ENCODE measurements at places on chromosomes 4 and X.

GRCh38 chr4:45324455-45325417 is 598.4 kb upstream of the GNPDA2 start:
- DNase-seq, result no peak

GRCh38 chr4:8649631-8650361 is 57.2 kb downstream of the CPZ start:
- no peak for DNase-seq

- DNase-seq, result no peak
These were observed 1.0 kb upstream of the TLR1 start for GRCh38 chr4:38805530-38806145.

DNA sequence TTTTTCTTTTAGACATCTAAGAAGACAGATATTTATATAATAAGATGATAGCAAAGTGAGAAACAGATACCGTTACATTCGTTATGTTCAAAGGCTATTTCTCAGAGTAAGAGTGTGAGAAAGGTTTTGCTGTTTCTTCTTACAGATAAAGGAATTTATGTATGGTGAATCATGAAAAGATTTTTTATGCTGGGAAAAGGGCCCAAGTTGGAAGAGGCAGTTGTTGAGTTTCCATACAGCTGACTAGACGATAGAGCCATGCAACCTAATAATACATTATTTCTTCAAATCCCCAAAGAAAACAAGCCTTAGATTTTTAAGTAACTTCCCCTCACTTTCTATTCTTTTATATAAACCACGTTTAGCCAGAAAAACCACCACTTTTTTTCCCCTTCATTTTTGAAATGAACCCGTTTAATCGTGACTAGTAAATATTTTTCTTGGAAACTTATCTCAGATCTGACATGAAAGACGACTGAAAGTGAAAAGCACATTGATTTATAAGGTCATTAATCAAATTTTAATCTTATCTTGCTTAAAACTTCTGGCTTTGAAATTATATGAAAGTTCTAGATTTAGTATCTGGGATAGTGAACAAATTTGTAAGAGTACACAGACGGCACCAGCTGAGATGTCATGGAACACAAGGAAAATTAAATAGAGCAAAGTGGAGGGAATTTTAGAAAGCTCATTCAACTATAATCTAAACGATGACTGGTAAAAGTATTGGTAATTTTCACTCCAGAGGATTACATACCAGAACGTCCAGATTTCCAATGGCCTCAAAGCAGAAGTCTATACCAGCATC is 10.9 kb downstream of the ADH6 start:
- DNase-seq, result no peak

DNA sequence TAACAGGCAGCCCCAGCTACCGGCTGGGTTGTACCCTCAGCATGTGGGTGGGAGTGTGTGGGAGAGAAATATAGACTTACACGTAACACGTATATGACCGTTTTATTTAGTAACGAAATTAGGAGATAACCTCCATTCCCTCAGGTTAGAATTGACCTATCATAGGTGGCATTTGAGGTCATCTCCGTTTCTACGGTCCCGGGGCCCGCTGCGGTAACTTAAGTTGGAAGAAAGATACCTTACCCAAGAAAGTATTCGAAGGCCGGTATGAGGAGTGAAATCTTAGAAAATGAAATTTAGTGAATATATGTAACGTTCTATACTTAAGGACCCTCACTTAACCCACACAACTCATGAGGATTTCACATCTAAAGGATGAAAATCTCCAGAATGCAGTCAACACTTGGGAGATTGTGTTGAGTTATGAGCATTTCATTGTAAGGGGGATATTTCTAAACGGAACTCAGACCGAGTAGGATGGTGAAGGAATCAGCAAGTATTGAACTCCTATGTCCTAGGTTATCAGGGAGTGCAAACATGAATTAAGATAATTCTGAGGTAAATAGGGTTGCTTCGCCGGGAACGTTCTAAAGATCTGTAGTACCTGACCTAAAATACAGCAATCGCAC is 891 bp downstream of the CISD2 start:
- DNase-seq, result no peak

DNA sequence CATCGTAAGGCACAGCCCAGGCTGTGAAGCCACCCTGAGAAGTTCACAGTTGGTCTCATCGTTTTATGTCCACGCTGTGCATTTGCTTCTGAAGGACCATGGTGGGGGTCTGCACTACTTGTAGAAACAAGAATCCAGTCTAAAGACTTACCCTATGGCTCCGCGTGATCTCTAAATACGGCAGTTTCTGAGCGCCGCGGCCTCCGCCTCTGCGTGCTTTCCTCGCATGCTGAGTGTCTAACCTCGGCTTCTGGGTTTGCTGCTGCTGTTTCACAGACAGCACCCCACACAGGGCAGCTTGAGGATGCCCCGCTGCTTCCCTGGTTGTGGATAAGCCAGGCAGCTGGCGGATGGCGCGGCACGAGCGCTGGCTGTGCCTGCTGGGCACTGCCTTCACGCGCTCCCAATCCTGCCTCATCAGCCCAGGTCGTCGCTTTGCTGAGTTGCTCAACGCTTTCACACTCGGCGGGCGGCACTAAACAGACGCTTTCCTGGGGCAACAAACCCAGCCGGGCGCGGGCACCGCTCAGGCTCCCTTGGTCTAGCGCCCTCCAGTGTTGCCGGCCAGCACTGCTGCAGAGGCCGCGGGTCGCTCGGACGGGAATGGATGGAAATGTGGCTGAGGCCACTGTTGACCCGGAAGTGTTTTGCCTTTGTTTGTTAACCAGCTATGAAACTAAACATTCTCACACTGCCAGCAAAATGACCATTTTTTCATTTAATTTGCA is 39.2 kb downstream of the FGFRL1 start:
- peak; percentile 7 for DNase-seq

GRCh38 chr4:188110036-188110435 is 633 bp upstream of the TRIML2 start:
- no peak for DNase-seq

DNA sequence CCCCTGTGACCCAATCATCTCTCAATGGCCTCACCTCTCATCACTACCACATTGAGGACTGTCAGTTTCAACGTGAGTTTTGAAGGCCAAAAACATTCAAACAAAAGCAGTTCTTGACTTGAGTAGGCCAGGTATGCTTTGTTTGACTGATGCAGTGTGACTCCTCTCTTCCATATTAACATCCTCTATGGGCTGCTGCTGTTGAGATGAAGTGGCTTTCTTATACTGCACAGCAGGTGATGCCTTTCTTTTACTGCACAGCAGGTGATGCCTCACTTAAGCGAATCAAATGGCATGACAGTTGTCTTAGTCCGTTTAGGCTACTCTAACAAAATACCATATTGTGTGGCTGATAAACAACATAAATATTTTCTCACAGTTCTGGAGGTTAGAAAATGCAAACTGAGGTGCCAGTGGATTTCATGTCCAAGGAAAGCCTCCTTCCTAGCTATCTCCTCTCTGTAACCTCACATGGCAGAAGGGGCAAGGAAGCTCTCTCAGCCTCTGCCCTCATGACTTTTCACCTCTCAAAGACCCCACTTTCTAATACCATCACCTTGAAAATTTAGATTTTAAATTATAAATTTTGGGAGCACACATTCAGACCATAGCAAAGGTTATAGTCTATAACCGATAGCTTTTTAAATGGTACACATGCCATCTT is 2267.9 kb upstream of the AGA start:
- DNase-seq, result no peak

DNA sequence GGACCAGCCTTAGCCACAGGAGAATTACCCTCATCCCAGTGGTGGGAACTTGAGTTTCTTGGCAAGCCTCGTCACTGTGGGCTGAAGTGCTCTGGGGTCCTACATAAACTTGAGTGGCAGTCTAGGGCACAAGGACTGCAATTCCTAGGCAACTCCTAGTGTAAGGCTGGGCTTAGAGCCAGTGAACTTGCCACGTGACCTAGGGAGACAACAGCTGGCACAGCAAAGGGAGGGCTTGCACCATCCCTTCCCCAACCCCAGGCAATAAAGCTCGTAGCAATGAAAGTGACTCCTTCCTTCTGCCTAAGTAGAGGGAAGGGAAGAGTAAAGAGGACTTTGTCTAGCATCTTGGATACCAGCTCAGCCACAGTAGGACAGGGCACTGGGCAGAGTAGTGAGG is 81.8 kb downstream of the TEX11 start:
- no peak for DNase-seq

- no peak for DNase-seq
These were observed 98.7 kb downstream of the CFAP299 start for GRCh38 chr4:80434238-80434637.

DNA sequence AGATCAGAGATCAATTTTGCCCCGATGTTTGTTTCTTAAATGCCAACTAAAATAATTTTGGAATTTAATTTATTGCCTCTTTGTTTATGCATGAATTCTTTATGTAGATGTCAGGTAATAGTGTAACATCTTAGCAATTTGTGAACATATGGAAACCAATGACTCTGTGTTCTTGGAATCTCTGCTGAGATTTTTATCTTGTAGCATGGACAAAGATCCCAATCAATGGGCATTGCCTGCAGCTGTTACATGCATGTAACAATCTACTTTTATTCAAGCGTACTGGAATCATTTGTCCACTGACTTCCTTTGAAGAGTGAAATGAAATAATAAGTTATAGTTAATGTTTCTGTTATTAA is 61.6 kb upstream of the ARSJ start:
- no peak for DNase-seq

- DNase-seq, result no peak
These were observed 73.5 kb downstream of the IRF2 start for GRCh38 chr4:184400891-184401290.

DNA sequence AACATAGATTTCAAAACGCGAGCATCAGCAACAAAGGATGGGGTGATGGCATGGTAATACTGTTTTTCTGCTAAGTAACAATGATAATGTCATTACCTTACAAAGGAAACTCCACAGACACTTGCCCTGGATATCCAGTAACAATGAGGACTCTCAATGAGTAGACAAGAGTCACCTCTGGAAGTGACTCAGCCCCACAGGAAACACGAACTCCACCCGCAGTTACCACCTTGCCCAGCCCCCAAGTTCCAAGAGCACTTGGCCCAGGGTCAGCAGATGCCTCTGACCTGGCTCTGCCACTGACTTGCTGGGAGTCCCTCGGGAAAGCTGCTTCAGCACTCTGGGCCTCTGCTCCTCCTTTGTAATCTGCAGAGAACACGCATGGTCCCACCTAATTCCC is 110.3 kb upstream of the MAP3K15 start:
- peak; percentile 10 for DNase-seq

DNA sequence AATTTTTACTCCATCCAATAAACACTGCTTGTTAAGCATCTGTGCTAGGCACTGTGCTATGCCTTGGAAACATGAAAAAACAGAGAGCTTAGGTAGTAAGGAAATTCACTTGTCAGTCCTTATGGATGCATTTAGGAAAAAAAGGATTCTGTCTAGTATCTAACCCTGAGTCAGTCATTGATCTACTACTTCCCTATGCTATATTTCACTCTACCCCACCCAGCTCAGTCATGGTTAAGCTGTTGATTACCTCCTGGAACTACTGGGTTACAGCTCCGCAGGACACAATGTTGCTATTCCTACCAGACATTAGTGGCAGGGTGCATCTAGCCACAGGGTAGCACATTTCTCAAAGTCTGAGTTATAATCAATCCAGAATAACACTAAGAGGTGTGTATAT is 2.9 kb upstream of the USP53 start:
- DNase-seq, result no peak

- no peak for DNase-seq
These were observed 38.4 kb downstream of the CPLX1 start for GRCh38 chr4:787561-787981.

DNA sequence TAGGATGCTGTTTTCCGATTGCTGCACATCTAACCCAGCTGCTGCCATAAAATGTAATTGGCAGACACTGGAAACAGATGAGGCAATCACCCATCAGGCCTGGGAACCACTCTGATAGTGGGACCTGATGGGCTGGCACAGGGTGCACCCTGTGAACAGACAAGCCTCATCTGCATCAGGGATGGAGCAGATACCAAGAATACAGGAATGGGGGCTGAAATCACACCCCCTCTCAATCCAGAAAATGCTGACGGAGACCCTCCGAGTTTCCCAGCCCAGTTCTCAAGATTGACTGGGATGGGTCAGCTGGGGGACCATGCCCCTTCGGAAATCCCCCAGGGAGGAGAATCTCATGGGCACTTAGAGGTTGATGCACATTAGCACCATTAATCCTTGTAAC is 28.8 kb upstream of the PPP2R2C start:
- DNase-seq, result no peak

- DNase-seq, result no peak
These were observed 2.7 kb upstream of the CYSLTR1 start for GRCh38 chrX:78330068-78330467.

- DNase-seq, result no peak
These were observed 6.3 kb upstream of the RGS12 start for GRCh38 chr4:3286335-3287175.

- no peak for DNase-seq
These were observed 23.1 kb downstream of the ACSL1 start for GRCh38 chr4:184802697-184803015.
